ENCODE measurements at places on chromosomes 7 and 10.

DNA sequence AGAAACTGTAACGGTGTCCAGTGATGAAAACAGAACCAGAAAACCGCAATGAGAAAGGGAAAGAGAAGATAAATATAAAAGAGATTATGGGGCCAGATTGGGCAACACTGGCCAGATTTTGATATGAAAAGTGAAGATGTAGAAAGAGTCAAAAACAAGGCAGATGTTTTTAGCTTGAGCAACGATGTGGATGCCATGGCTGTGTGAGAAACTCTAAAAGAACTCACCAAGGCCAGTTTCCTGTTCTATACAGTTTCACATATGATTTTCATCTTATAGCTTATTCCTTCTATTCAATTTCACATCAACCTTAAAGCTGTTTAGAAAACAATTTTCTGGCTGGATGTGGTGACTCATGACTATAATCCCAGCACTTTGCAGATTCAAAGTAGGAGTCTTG, 36.3 kb downstream of the CSTF2T start:
- DNase-seq, result no peak

DNA sequence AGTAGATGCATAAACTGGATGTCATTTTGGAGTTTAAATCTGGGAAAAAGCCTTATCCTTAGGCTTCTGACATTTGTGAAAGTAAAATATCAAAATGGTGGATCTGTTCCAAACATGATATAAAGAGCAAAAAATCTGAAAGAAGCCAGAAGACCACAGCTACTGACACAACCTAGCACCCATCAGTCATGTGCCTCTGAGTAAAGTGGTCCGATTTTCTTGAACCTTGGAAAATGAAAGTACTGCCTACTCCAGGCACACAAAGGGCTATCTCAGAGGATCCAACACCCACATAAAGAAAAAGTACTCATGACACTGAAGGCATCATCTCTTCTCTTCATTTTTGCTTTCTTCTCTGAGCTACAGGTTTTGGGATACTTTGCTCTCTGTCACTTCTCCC, 150.7 kb downstream of the KMT2E start:
- DNase-seq, result no peak

GRCh38 chr10:132626761-132627665, 89.4 kb downstream of the INPP5A start:
- DNase-seq, result no peak

GRCh38 chr10:124568848-124569622, 107.4 kb downstream of the LHPP start:
- no peak for DNase-seq

- no peak for DNase-seq
These were observed 994.1 kb downstream of the KCNMA1 start for GRCh38 chr10:76643511-76643911.

- no peak for DNase-seq
These were observed 500.4 kb downstream of the NEBL start for GRCh38 chr10:20396701-20397100.

GRCh38 chr7:22397981-22398380, 41.0 kb upstream of the RAPGEF5 start:
- no peak for DNase-seq

DNA sequence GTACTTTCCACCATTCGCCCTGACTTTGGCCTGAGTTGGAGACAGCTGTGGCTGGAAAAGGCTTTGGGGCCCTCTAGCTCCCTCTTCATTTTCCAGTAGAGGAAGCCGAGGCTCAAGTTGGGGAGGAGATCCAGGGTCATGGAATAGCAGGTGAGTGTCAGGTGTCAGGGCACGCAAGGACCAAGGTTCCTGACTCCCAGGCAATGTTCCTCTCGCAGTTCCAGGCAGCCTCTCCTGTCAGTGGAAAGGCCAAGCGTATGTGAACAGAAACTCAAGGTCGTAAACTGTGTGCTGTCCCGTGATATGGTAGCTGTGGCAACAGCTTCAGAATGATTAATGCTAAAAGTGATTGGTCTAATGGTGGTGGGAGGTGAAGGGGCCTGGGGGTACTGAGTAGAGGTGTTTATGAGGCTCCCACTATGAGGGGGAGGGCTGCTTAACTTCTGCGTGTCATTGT, 13.2 kb downstream of the ADAMTS14 start:
- DNase-seq, result no peak

DNA sequence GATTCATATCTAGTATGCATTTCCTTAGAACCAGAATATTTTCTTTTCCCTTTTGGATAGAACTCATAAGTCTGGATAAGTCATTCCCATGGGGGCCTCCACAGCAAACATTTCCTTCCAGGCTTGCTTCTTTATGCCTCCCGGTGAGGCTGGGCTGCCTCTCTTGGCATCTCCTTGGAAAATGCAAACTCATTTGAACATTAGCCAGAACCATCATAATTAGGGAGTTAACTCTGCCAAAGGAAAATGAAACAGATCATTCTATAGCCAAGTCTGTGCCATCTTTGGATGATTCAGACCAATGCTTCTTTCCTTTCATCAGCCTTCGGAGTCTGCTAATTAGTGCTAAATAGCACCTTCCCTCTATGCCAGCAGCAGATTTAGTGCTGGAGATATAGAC, 81.1 kb downstream of the PLPP4 start:
- no peak for DNase-seq

DNA sequence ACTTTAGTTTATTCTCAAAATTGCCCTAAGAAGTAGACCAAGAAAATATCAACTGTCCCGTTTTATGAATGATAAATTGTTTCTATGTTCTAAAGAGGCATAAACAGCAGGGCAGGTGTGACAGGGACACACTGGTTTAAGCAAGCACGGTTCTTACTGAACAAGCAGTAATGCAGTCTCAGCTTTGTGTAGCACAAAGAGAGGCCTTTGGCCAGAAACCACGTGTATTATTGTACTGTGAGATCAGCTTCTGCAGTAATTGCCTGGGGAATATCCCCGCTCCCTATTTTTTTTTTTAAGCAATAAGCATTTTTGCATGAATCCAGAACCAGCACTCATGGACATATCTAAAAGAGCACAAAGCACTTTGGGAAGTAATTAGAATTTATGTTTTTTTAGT, 255.4 kb downstream of the WDR11 start:
- no peak for DNase-seq

DNA sequence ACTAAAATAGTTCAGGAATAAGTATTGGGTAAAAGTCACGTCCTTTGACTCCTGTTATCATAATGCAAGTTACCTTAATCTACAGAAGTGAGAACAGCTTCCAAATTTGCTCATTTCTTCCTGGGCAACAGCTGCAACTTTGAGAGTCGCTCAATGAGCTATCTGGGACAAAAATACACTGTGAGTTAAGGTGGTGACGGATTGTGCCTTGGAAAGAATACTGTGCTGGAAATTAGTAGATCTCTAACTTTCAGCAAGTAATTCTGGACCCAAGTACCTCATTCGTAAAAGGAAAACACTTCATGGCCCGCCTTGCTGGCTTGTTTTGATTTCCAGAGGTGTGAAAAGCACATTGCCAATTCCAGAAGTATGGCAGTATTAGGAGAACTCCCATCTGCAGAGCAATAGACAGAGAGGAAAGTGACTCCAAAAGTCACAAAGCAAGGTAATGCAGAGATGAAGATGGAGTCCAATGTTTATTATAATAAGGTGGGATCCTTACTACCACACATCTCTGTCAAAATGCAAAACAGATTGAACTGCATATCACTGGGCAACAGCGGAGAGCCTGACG, 626.0 kb downstream of the SORCS3 start:
- no peak for DNase-seq

- no peak for DNase-seq
These were observed 7.1 kb downstream of the CLCN1 start for GRCh38 chr7:143322760-143323633.

DNA sequence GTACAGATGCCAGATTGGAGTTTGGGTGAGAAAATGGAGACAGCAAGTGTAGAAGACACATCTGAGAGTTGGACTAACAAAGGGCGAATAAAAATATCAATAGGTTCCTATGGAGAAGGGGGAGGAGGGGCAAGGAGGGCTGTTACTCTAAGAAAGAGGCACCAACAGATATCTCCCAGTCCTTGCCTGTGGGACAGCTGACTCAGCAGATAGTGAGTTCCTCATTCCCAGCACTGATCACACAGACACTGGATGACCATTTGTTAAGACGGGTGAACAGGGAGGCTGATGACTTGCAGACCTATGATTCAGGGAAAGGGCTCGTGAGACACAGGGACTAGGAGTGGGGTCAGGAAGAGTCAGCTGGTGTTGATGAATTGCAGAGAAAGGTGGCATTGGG, 5.7 kb upstream of the PRR15 start:
- DNase-seq, result peak; percentile 32
